BE2C (cell line): ENCODE measurements at places on chromosomes 12 and 14.

DNA sequence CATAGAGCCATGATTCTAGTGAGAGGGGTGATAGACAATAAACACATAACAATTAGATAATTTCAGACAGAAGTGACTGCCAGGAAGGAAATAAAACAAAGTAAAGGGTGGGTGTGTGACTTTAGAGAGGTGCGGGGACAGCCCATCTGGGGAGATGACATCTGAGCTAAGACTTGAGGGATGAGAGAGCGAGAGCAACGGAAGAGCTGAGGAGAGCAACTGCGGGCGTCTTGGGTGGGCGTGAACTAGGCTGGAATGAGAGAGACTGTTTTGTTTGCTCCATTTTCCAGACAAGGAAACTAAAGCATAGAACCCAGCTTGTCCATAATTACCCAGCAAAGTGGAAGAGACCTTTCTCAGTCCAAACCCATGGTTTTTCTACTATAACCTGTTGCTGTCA lies 25.3 kb downstream of the NRXN3 start:
- DNase-seq, result no peak

GRCh38 chr12:28144059-28144458 lies 46.2 kb upstream of the CCDC91 start:
- DNase-seq, result no peak

- peak; percentile 45 for DNase-seq
Measured at GRCh38 chr12:116426391-116427136, 132.6 kb upstream of the MAP1LC3B2 start.

GRCh38 chr12:113823016-113823415 lies 143.1 kb downstream of the RBM19 start:
- DNase-seq, result peak; percentile 73

DNA sequence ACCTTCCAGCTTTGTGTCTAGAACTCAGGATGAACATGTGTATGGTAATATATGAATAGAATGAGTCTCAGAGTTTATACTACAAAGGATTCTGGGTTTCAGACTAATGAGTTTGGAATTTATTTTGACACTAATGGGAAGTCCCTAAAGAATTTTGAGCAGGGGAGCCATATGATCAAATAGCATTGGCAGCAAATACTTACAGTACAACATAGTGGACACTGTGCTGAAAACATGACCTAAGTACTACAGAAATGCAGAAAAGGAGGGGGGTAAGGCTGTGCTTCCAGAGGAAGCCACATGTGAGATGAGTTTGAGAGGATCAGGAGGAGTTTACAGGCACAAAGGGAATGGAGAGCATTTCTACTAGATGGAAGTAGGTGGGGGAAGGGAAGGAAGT lies 225.8 kb downstream of the C12orf42 start:
- DNase-seq, result no peak
